ENCODE measurements at places on chromosomes 5 and 9.

DNA sequence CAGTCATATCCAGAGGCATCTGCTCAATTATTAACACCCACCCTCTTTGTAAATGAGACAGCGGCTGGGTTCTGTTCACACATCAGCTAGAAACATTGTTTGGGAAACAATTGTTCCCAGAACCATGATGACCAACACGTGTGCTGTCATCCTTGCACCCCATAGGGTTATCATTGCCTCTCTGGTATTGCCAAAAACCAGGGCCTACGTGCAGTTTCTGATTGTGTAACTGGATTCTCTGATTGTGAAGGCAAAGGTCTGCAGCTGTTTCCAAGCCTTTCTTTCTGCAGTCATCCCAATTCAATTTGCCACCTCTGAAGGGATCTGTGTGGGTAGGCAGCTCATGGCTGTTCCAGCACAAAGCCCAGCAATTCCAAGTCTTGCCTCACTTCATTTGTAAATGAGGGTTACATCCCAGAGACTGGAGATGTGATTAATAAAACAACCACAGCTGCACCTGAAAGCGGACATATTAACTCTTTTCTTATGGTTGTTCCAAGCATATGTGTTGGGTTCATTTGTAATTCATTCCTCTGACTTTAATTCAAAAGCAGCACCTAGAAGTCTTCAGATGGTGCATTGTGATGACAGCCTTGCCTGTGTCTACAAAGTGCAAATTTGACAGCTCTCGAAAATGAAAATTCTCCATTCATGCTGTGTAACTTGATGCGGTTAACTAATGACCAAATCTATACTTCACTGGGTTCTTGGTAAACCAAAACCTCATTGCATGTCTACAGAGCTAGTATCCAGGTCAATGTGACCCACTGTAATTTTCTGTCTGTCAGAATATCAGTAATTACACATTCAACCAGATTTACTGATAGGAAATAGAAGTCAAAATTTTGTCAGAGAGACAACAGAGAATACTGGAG, 66.6 kb downstream of the YIPF5 start:
- ATAC-seq: no peak

- ATAC-seq: no peak
These were observed 5.5 kb downstream of the TTC16 start for GRCh38 chr9:127721391-127721821.

DNA sequence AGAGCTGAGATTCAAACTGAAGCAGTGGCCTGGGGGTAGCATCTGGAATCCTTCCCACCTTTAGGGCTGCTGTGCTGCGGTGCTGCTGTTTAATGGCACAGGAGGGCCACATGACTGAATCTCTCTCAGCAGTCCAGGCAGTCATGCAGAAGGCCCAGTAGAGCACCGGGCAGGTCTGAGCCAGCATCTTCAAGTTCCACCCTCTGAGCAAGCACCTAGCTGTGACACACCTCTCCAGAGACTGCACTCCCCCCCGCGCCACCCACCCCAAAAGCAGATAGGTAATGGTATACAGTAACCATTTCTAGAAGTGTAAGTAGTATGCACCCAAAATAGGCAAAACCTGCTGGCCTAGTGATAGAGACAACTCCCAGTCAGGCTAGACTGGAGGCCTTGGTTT, 8.2 kb downstream of the IL4 start:
- ATAC-seq: no peak

GRCh38 chr5:168603746-168604145, 24.6 kb upstream of the PANK3 start:
- no peak for ATAC-seq

DNA sequence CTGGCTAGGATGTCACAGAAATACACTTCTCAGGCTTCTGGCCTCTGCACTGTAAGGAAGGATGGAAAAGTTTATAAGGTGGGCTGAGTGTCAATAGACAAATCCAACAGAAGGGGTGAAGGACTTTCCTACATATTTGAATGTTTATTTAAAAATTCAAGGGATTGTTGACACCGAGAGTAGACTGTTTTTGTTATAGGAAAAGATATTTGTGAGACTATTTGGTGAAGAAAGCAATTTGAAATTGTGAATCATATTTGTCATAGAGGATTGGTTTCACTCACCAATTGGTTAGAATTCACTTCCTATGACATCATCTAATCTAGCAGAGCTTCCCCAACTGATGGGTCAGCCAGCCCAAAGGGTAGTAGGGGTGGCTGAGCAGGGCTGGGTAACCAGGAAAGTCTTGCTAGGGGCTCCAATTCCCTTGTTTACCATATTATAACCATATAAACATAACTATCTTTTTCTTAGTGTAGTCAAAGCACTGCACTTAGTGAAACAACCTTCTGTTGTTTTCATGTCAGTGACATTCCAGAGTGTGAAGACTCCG, 14.9 kb upstream of the MEGF10 start:
- no peak for ATAC-seq

All from activated CD4-positive, CD25-positive, alpha-beta regulatory T cell treated with anti-CD3 and anti-CD28 coated beads, Interleukin-2, amount 50 U/mL, for 24 hours (primary cell).